Stimulated activated CD4-positive, alpha-beta T cell treated with anti-CD3 and anti-CD28 coated beads, Interleukin-15, amount 100 ng/mL, for 48 hours (primary cell): ENCODE measurements at places on chromosomes 13 and 19.
A peak's percentile ranks its signal among the peaks of the same experiment; 100 is the strongest.

- no peak for DNase-seq
These were observed 23.9 kb upstream of the MATK start for GRCh38 chr19:3809881-3810707.

DNA sequence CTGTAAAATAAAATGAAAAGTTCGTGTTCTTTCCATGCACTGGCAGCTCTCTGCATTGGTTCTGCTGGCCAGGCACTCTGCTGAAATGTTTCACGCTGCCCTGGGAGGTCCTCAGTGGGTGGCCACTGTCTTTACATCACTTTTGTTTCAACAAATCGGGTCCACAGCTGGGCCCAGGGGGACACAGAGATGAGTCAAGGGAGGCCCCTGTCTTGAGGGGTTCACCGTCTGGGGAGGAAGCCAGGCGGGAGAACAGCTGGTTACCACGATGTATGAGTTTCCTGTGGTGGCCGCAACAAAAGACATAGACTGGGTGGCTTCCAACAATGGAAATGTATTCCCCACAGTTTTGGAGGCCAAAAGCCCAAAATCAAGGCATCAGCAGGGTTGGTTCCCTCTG lies 5.1 kb upstream of the KLF2 start:
- no peak for DNase-seq

- no peak for DNase-seq
These were observed 10.9 kb downstream of the SLC46A3 start for GRCh38 chr13:28707629-28708427.

DNA sequence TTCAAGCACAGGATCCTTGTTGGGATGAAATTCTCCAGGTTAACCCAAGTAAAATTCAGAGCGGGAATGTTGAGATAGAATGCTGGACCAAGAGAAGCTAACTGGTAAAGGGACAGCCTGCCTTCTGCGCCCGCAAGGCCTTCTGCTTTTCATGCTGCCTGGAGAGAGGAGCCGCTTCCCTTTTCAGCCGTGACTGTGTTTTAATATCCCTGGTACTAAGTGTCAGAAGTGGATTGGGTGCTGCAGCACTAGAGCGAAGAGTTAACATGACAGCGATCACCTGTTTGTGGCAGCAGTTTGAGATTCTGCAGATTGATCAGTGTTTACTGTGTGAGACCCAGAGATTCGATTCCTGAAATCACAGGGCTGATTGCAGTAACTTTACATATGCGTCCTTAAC lies 197.4 kb upstream of the ZNF536 start:
- DNase-seq: no peak

- no peak for DNase-seq
These were observed 15.6 kb upstream of the ZNF730 start for GRCh38 chr19:23101241-23101640.

- DNase-seq: peak; percentile 10
These were observed at the start of gene ZSCAN1 for GRCh38 chr19:58033741-58034476. ZSCAN1 (plus strand) TSS chr19:58034025; CDS start chr19:58037837, 3,812 bp downstream.

DNA sequence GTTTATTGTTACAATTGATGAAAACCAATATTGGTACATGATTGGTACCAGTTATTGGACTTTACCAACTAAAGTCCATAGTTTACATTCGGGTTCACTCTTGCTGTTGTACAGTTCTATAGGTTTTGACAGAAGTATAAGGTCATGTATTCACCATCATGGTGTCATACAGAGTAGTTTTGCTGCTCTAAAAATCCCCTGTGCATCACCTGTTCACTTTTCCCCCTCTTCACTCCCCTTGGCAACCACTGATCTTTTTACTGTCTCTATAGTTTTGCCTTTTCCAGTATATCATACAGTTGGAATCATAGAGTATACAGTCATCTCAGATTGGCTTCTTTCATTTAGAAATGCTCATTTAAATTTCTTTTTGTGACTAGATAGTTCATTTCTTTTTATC lies 51.2 kb upstream of the MED4 start:
- DNase-seq: no peak

DNA sequence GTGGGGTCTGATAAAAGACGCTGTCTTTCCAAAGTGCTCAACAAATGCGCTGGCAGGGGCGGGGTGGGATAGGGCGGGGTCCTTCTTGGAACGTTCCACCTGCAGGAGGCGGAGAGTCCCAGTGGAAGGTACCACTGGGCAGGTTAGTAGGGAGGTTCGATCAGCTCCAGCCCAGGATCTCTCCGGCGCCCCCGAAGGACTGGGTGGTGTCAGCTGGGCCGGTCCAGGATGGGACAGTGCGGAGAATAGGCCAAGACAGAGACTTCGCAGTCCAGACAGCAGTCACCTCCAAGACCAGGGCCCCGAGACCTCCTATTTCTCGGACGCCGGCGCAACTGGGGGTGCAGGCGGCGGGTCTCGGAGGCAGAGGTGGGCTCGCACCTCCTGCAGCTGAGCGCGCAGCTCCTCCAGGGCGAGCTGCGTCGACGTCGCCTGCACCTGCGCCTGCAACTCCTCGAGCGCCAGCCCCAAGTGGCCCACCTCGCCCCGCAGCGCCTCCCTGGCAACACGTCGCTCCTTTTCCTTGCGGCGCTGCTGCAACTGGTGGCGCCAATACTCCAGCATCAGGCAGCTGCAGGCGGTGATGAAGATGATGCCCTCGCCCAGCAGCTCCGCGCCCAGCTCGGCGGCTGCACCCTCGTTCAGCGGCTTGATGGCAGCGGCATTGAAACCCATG lies 21.6 kb downstream of the VASP start:
- no peak for DNase-seq
